ENCODE measurements at places on chromosomes 2 and 18.

- no peak for DNase-seq
Measured at GRCh38 chr2:213159768-213160167, 8.4 kb upstream of the IKZF2 start.

DNA sequence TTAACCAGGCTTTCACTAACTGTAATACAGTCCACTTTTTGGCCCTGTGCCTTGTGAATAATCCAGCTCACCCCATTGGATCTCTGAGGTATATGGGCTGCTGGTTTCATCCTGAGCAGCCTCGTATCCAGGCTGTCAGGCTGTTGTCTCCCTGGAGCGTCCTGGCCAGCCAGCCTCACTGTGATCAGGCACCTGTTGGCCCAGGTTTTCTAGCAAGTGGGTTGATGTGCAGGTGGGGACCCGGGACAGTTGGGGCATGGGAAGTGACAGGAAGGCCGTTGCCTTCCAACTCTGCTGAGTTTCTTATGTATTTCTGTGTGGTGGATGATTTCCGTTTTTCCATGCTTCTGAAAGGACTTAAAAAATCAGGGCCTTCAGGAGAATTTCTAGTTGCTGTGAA is 132.4 kb downstream of the ACOXL start:
- DNase-seq, result no peak

DNA sequence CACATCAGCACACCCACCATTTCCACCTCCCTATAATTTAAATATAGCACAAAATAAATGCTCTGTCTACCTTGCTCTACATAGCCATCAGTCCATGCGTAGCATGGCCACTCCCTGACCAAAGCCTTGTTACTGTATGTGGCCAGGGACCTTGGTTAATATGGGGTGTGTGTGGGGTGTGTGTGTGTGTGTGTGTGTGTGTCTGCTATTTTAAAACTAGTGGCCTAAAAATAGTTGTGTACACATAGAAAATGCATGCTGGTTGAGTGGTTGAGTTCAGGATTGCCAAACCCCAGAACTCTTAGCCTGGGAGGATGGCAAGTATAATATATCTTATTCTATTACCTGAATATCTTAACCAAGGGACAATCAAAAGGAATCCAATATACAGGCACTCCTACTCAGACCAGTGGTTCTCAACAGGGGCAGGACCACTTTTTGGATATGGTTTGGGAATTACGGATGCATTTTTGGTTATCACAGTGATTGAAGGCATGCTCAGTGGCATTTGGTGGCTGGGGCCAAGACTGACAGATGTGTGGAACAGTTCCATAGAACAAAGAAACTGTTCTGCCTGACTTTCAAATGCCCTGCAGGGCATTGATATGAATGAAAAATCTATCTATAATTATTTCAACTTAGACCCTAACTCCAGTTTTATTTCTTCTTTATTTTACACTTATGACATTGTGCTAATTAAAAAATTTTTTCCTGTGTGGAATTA is 72.3 kb upstream of the PSME4 start:
- no peak for DNase-seq

DNA sequence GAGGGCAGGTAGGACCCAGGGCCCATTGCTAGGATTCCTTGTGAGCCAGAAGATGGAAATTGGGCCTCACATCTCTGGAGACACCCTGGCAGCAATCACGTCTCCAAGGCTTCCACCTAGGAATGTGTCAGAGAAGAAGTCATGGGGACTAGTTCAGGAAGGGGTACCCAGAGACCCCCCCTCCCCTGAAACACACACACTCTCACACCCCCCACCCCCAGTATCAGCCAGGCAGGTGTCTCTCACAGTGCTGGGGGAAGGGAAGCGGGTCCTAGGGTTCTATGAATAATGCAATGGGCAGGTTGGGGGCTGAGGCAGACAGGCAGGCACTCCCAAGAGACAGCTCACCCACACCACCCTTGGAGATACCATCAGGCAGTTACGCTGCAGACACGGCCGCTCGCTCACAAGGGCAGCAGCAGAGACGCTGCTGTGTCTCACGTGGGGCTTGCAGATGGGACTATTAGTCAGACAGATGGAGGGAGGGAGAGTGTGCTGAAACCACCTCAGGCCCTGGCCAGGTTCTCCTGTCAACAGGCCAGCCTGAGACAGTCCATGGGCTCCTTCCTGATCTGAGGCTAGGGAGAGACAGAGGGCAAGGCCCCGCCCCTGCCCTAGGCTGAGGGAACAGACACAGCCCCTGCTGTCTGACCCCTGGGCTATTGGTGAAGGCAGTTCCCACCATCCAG is 134.6 kb downstream of the CYP26B1 start:
- no peak for DNase-seq

DNA sequence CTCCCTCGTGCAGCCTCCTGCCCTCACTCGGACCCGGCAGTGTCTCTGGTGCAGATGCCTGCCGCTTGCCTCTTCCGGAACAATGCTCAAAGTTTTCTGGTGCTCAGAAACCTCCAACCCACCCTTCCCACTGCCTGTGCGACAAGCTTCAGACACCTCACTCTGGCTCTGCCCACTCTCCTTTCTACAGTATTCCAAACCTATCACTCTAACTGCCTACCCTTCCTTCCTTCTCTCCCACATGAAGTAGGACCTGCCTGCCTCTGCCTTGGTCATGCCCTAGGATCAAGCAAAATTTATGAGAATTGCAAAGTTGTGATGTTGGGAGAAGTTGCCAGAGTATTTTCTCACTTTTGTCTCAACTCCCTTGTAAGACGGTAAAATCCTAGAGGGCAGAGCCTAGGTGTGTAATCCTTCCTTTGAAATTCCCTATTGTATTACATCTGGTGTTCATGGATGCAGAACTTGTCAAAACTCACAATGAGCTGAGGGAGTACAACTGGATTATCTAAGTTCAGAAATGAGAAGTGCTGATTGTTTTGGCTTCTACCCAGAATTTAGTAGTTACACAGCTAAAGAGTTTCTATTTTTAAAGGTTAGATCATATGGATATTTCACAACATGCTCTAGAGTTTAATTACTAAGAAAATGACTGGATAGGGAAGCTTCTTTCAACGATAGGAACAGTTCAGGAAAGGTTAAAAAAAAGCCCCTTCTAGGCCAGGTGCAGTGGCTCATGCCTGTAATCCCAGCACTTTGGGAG is 7.2 kb downstream of the NPC1 start:
- DNase-seq, result peak; percentile 18

- DNase-seq, result no peak
Measured at GRCh38 chr2:136281281-136282114, 163.5 kb upstream of the CXCR4 start.

DNA sequence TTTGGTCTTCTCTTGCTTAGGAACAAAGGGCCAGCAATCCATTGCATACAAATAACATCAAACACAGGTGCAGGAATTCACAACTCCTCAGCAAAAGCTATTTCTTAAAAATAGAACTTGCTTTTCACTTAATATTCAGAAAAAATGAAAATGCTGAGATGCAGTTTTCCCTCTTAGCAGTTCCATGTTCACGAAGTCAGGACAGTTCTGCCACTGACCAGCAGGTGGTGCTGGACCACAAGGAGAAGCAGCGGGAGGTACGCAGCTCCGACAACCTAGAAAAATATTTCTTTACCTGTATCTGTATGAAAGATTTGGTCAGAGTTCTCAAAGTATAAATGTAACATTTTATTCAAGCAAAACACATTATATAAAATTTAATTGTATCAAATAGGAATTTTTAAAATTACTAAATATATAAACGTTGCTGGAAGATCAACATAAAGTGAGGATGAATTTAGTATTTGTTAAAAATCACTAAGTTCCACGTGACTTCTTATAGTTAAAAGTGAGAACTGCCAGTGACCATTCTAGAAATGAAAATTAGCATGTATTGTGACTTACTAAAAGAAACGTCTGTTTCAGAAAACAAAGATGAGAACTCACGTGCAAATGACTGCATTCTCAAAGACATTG is 48.8 kb downstream of the ADNP2 start:
- peak; percentile 59 for DNase-seq

DNA sequence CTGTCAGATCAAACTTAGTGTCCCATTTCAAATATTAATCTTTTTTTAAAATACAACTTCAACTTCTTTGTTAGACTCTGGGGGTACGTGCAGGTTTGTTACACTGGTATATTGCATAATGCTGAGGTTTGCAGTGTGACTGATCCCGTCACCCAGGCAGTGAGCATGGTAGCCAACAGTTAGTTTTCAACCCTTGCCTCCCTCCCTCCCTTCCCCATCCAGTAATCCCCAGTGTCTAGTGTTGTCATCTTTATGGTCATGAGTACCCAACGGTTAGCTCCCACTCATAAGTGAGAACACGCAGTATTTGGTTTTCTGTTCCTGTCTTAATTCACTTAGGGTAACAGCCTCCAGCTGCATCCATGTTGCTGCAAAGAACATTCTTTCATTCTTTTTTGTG is 23.9 kb downstream of the NOL10 start:
- DNase-seq, result no peak

DNA sequence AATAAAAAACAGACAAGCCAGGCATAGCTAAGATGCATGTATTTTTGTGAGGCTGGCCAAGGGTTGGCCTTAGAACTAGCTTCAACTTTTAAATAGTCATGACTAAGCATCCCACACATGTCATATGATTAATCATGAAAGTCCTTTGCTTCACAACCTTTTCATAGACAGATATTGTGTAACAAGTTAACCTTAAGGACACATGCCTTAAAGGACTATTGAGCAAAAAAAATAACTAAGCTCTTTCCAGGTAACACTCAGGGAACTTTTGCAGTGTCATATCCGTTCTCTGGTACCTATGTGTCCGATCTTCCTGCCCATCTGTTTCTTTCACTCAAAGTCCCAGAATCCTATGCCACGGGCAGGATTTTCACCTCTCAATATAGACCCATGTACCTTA is 498.4 kb downstream of the STK39 start:
- no peak for DNase-seq

DNA sequence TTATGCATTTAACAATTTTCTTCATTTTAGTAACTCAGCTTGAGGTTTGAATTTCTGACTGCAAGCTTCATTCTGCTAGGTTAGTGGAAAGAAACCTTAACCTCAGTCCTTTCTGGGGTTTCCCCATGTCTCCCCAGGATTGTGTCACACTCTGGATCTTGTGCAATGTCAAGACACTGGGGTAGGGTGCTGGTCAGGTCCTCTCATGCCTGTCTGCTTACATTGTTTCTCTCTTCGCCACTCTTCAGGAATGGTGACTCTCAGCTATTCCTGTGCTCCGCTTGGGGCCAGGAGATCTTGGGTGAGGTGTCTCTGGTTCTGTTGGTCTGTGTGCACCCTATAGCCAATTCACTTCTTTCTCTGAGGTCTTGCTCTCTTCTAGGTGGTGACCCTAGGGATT is 23.9 kb downstream of the CTLA4 start:
- DNase-seq, result no peak

GRCh38 chr18:48931680-48932461 is 18.9 kb downstream of the SMAD7 start:
- no peak for DNase-seq

GRCh38 chr2:177767768-177768167 is 304.8 kb downstream of the PDE11A start:
- DNase-seq, result no peak

GRCh38 chr18:25467226-25467987 is 115.4 kb upstream of the ZNF521 start:
- peak; percentile 53 for DNase-seq

GRCh38 chr2:73037947-73038585 is 33.4 kb downstream of the SFXN5 start:
- DNase-seq, result no peak

DNA sequence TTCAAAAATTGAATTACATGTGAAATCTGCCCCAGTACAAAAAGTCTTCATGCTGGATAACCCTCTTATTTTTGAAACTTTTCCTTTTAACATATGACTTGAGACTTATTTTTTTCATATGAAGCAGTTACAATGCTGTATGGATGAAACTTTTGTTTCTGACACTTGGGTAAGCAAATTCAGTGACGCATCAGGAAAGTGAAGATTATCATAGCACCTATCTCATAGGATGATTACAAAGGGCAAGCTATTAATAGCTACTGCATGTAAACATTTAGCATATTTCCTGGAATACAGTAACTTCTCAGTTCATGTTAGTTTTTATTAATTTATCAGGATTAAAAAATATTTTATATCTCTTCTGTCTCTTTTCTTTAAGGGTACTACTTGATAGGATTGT is 1109.2 kb downstream of the LRP1B start:
- DNase-seq, result no peak

All from fibroblast of skin of abdomen (primary cell).